Activated CD4-positive, alpha-beta T cell treated with anti-CD3 and anti-CD28 coated beads for 48 hours (primary cell): ENCODE measurements at places on chromosomes 4 and X.

DNA sequence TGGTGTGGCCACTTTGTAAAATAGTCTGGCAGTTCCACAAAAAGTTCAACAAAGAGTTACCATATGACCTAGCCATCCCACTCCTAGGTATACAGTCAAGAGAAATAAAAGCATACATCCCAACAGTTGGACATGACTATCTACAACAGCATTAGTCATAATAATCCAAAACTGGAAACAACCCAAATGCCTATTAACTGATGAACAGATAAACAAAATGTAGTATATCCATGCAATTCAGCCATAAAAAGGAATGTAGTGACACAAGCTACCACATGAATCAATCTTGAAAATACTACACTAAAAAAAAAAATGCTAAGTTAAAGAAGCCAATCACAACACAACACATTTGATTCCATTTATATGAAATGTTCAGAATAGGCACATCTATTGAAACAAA is 16.1 kb downstream of the MED14 start:
- no peak for DNase-seq

GRCh38 chr4:122661176-122662160 is 40.6 kb upstream of the IL21 start:
- DNase-seq = no peak

- no peak for DNase-seq
Observed at GRCh38 chrX:9055354-9055753, 21.4 kb upstream of the FAM9B start.

GRCh38 chr4:174629265-174629664 is 107.0 kb upstream of the HPGD start:
- DNase-seq = no peak

DNA sequence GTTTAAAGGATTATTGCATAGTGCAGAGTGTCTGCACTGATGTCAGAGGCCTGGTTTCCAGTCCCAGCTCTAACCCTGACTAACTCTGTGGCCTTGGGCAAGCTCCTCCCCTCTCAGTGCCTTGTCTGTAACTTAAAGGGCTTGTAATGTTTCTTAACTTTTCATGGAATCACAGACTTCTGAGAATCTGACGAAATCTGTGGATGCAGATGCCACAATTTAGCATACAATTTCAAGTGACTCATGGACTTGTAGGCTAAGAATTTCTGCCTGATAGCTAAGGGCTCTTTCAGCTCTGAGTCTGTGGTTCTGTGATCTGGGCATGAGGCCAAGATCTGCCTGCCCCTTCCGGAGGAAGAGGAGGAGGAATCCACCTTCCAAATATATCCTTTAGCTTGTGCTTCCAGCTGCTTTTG is 236.9 kb downstream of the AR start:
- DNase-seq = peak; percentile 18

- DNase-seq = no peak
Observed at GRCh38 chrX:24415921-24416320, 49.2 kb upstream of the PDK3 start.

DNA sequence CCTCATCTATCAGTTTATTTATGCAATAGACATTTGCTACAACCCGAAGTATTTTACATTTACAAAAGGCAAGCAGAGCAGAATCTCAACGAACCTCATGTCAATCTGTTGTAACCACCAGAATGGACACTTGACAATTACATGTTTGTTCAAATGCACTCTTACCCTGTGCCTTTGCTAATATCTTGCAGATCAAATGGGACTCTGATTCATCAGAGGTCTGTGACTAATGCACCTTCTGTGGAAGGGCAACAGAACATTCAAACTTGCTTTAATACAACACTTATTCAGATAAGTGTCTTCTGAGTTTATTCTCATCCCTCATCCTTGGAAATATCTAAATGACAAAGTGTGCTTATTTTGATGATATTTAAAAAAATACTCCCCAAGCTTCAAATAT is 644.7 kb upstream of the PCDH10 start:
- no peak for DNase-seq

GRCh38 chr4:88985088-88985773 is 71.8 kb downstream of the FAM13A start:
- no peak for DNase-seq

GRCh38 chr4:31349907-31350306 is 629.7 kb downstream of the PCDH7 start:
- no peak for DNase-seq

DNA sequence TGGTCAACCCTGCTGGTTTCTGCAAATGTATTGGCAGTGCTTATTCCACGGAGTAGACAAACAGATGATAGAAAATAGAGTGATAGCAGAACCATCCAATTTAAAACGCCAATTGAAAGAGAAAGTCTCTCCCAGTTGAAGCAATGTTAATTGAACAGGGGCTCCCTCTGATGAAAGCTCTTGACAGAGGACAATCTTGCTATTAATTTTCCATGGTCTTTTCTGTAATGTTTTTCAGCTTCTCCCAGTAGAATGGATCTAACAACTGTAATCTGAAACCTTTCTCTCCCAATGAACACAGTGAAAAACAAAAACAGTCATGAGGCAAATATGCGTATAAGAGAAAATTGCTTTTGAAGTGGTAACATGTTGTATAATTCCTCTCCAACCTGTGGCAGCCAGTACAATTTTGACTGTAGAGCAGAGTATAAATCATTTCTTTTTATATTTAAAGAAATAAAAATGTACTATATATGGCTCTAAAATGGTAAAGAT is 225.1 kb upstream of the GALNTL6 start:
- DNase-seq = no peak

GRCh38 chr4:92809381-92809780 is 505.6 kb downstream of the GRID2 start:
- DNase-seq = no peak

DNA sequence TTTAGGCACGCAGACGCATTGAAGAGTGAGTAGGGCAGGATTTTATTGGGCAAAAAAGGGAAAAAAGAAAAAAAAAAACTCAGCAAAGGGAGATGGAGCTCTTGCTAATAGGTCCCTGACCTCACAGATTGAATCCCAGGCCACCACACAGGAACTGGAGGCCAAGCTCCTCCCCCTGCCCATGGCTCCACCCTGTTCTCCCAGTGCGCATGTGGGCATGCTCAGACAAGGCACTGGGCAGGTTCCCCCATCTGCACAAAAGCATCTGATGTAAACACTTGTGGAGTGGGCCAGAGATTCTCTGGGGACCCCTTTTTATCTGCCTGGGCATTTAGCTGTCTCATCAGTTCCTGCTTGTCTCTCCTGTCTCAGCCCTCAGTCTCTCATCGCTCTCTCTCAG is 9.5 kb downstream of the FRMD7 start:
- DNase-seq = peak; percentile 3

- no peak for DNase-seq
Observed at GRCh38 chrX:66676990-66677389, 38.1 kb upstream of the EDA2R start.

DNA sequence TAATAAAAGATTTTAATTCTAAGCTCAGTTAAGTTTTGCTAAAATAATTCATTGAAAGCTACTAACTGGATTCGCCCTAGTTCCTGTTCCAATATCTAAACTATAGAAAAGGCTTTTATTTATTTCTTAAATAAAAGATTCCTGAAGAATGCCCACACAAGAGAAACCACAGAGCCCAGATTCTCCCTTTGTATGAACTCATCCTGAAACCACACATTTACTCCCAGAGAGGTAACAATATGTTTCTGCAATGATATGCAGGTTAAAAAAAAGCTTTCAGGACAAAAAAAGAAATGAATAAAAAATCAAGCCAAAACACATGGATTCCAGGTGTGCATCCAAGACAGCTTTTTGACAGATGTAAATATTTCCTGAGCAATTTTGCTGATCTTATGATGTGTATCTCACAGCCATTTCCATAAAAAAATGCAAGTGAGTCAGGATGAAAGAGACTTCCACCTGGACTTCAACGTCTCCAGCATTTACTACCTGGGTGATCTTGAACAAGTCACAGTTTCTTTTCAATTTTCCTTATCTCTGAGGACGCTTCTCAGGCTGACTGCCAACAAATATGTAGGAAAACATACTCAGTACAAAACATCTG is 234.4 kb upstream of the FAT1 start:
- no peak for DNase-seq

GRCh38 chrX:119734897-119735339 is 23.5 kb upstream of the SOWAHD start:
- no peak for DNase-seq

DNA sequence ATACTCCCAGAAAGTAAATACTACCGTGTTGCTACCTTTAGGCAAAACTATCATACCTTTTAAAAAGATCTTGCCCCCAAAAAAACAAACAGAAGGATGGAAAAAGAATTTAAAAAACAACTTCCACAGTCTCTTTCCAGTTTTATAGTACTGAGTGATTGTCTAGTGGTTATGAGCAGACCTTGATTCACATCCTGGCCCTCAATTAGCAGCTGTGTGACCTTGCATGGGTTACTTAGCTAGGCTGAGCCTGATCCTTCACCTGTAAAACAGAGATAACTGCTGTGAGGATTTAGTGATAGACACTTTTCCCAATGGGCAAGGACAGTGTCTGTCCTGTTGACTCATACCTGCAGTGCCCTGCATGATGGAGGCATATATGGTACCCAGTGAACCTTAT is 49.0 kb downstream of the SMAD1 start:
- DNase-seq = no peak

GRCh38 chr4:100302061-100303026 is 112.1 kb upstream of the DDIT4L start:
- DNase-seq = no peak

- no peak for DNase-seq
Observed at GRCh38 chrX:43510209-43510608, 145.9 kb upstream of the MAOA start.
